ENCODE measurements at places on chromosomes 11 and 22. TPM values are rescaled to one million over a fixed set of nuclear protein-coding genes. Genes with fewer than 3 reads are reported as not detected.

SMIM35 gene
- 0.49 TPM for polyA plus RNA-seq

OR51I1 gene
- not detected for polyA plus RNA-seq

TPBGL gene
- polyA plus RNA-seq: not detected

NXPE1 gene
- not detected for polyA plus RNA-seq

RTN4RL2 gene
- 0.71 TPM for polyA plus RNA-seq

TMPRSS13 gene
- polyA plus RNA-seq: not detected

KCNA4 gene
- polyA plus RNA-seq: not detected

TSGA10IP gene
- polyA plus RNA-seq: not detected

GLYAT gene
- not detected for polyA plus RNA-seq

UBQLNL gene
- not detected for polyA plus RNA-seq

MMP12 gene
- not detected for polyA plus RNA-seq

OR10D3 gene
- polyA plus RNA-seq: not detected

ABCC8 gene
- polyA plus RNA-seq: not detected

CRYBB3 gene
- not detected for polyA plus RNA-seq

OR10A2 gene
- polyA plus RNA-seq: not detected

MUC2 gene
- not detected for polyA plus RNA-seq

TRIM22 gene
- 196 TPM for polyA plus RNA-seq

YPEL1 gene
- 100 TPM for polyA plus RNA-seq

RIMBP3C gene
- not detected for polyA plus RNA-seq

CATSPERZ gene
- not detected for polyA plus RNA-seq

POU2AF2 gene
- not detected for polyA plus RNA-seq

OR10AG1 gene
- not detected for polyA plus RNA-seq

P4HA3 gene
- polyA plus RNA-seq: not detected

PTPRJ gene
- 10.0 TPM for polyA plus RNA-seq

DRICH1 gene
- polyA plus RNA-seq: not detected

OR51B2 gene
- polyA plus RNA-seq: not detected

ZNRF3 gene
- 0.18 TPM for polyA plus RNA-seq

CRACR2B gene
- polyA plus RNA-seq: not detected

DUSP8 gene
- polyA plus RNA-seq: not detected

SLC17A6 gene
- polyA plus RNA-seq: not detected

All from immature natural killer cell (primary cell).